Thymus (tissue), 14 donors: ENCODE measurements at places on chromosomes 11 and 22. TPM values are rescaled to one million over a fixed set of nuclear protein-coding genes. Genes with fewer than 3 reads are reported as not detected.

UPK3A gene
- 1.0 TPM for polyA plus RNA-seq

HIRA gene
- polyA plus RNA-seq = 15.9 TPM

MS4A7 gene
- 21.8 TPM for polyA plus RNA-seq

KDM4D gene
- 0.50 TPM for polyA plus RNA-seq

ABTB2 gene
- 2.6 TPM for polyA plus RNA-seq

FOSL1 gene
- polyA plus RNA-seq = 3.8 TPM

C11orf86 gene
- polyA plus RNA-seq = 0.14 TPM

MDK gene
- polyA plus RNA-seq = 150 TPM

USH1C gene
- polyA plus RNA-seq = 0.57 TPM

RAB3IL1 gene
- 14.2 TPM for polyA plus RNA-seq

PYGM gene
- polyA plus RNA-seq = 3.5 TPM

NUP160 gene
- 24.6 TPM for polyA plus RNA-seq

RASSF10 gene
- polyA plus RNA-seq = 0.73 TPM

APOBEC3F gene
- 7.2 TPM for polyA plus RNA-seq

CDCA5 gene
- 2.2 TPM for polyA plus RNA-seq

FXYD2 gene
- 100 TPM for polyA plus RNA-seq

VSIG10L2 gene
- 0.84 TPM for polyA plus RNA-seq

SYTL2 gene
- 22.2 TPM for polyA plus RNA-seq

C11orf24 gene
- 17.7 TPM for polyA plus RNA-seq

MFNG gene
- 27.7 TPM for polyA plus RNA-seq

KDELR3 gene
- 1.9 TPM for polyA plus RNA-seq

SLC22A6 gene
- not detected for polyA plus RNA-seq

PHOX2A gene
- 0.11 TPM for polyA plus RNA-seq

TTLL1 gene
- polyA plus RNA-seq = 8.4 TPM

TMEM109 gene
- 58.1 TPM for polyA plus RNA-seq

MOV10L1 gene
- polyA plus RNA-seq = 0.32 TPM

OR5L1 gene
- not detected for polyA plus RNA-seq

SLC29A2 gene
- polyA plus RNA-seq = 14.2 TPM

APOA1 gene
- 12.3 TPM for polyA plus RNA-seq

KCTD14 gene
- 2.0 TPM for polyA plus RNA-seq

ZNF215 gene
- 2.2 TPM for polyA plus RNA-seq

STT3A gene
- polyA plus RNA-seq = 37.7 TPM

OPCML gene
- 0.07 TPM for polyA plus RNA-seq

LIN7C gene
- 14.2 TPM for polyA plus RNA-seq

SCGB1A1 gene
- 27.2 TPM for polyA plus RNA-seq

OR8D4 gene
- polyA plus RNA-seq = 0.02 TPM

SLC22A12 gene
- not detected for polyA plus RNA-seq

TMEM86A gene
- 1.9 TPM for polyA plus RNA-seq

MOGAT2 gene
- polyA plus RNA-seq = 0.27 TPM

KRTAP5-8 gene
- 0.25 TPM for polyA plus RNA-seq

SHANK3 gene
- 8.6 TPM for polyA plus RNA-seq

INCENP gene
- 5.2 TPM for polyA plus RNA-seq

TEX54 gene
- 1.3 TPM for polyA plus RNA-seq

OR51B5 gene
- 0.21 TPM for polyA plus RNA-seq

E2F8 gene
- polyA plus RNA-seq = 0.43 TPM

NLRP10 gene
- polyA plus RNA-seq = 0.21 TPM

SCUBE1 gene
- 0.30 TPM for polyA plus RNA-seq

GPR83 gene
- polyA plus RNA-seq = 0.23 TPM

ZBED4 gene
- polyA plus RNA-seq = 6.4 TPM

OR4A16 gene
- 0.07 TPM for polyA plus RNA-seq

MMP3 gene
- 0.48 TPM for polyA plus RNA-seq

CCDC116 gene
- polyA plus RNA-seq = 1.0 TPM

KCNJ1 gene
- polyA plus RNA-seq = 0.18 TPM
